Left cardiac atrium (tissue), 4 donors: ENCODE measurements at places on chromosomes 11 and 22. TPM values are rescaled to one million over a fixed set of nuclear protein-coding genes. Genes with fewer than 3 reads are reported as not detected.

- DNase-seq, result no peak
These were observed 78.4 kb upstream of the DBX1 start for GRCh38 chr11:20238712-20239111.

- no peak for DNase-seq
These were observed 24.6 kb downstream of the FAT3 start for GRCh38 chr11:92249156-92249753.

GRCh38 chr11:93481279-93481678 lies 61.9 kb downstream of the SMCO4 start:
- no peak for DNase-seq

GRCh38 chr11:33942954-33943353 lies 51.1 kb upstream of the LMO2 start:
- DNase-seq, result peak; percentile 80

DNA sequence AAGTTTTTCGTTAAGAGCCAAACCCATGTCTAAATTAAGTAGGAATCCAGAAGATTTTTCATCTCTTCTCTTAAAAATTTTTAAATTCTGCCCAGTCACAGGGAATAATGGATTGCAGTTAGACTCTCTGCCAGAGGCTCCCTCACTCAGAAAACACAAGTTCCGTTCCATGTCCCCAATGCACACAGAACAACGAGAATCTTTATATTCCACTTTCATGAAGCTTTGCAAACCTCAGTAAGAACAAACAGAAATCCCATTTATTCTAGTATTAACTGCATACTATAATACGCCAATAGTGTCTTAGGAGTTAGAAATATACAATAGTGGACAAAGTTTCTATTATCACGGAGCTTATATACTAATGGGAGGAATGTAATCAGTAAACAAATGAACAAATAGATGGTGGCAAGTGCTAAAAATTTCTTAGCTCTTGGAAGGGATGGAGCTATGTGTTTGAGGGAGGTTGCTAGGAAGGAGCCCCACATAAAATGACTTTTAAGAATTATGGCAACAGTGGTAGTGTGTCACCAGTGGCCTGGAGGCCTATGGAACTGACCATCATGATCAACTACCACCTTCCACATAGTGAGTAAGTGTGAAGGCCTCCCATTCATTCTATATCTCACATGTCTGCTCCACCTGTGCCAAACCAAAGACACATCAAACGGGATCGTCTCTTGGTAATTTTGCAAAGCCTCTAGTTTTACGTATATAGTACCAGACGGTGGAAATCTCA lies 24.9 kb downstream of the PICALM start:
- no peak for DNase-seq

GRCh38 chr11:69640995-69641581 lies at the start of gene CCND1:
CCND1 (plus strand) TSS chr11:69641156; CDS start chr11:69641314, 158 bp downstream.
- peak; percentile 78 for DNase-seq

SLC22A25 gene
- total RNA-seq, result 0.09 TPM

PATE1 gene
- not detected for total RNA-seq

GRCh38 chr11:2380807-2381350 lies 3.8 kb downstream of the CD81 start:
- peak; percentile 92 for DNase-seq

GRCh38 chr11:88508759-88509581 lies 171.4 kb upstream of the CTSC start:
- peak; percentile 41 for DNase-seq

GRCh38 chr22:43330178-43331068 lies 12.7 kb downstream of the SCUBE1 start:
- DNase-seq, result no peak

FOLR2 gene
- total RNA-seq, result 57.0 TPM

- DNase-seq, result no peak
These were observed 108.3 kb downstream of the PTPRJ start for GRCh38 chr11:48088682-48089050.

DNA sequence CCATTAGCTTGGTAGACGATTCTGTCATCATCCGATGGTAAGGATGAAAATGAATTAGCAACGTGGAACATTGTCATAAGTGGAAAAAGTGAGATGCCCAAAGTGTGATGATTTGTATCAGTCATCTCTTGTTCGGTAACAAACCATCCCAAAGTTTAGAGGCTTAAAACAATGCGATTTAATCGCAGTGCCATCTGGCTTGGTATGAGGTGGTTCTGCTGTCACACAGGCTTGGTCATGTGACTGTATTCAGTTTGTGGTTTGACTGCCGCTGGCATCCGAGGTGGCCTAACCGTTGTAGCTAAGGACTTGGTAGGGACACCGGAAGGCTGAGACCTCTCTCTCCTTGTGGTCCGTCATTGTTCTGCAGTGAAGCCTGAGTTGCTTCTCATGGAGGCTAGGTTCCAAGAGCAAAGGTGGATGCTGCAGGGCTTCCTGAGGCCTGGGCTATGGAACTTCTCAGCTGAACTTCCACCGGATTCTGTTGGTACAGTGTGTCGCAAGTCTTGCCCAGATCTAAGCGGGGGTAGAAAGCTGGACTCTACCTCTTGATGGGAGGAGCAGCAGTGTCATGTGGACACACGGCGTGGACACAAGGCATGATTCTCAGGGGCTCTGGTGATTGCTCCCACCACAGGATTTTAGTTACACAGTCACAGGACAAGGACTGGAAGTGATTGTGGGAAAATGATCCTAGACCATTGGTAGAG lies 36.3 kb downstream of the BCR start:
- no peak for DNase-seq

DNA sequence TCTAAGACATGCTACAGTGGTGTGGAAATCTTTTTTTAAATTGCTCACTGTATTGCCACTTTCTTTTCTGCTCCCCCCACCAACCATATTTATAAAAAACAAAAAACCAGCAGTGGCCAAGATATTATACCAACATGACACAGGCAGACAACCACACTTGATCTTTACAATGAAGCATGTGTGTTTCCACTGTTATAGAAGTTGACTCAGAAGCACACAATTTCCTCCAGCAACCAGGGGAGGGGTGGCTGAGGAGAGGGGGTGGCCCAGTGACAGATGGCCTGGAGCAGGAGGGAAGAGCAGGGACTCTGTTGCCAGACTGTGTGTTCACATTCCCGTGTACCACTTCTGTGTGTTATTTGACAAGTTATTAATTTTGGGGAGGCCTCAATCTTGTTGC lies 14.8 kb downstream of the CD59 start:
- no peak for DNase-seq

TRIOBP gene
- total RNA-seq, result 83.5 TPM

- DNase-seq, result no peak
These were observed 12.9 kb upstream of the HBE1 start for GRCh38 chr11:5282628-5283027.

DNA sequence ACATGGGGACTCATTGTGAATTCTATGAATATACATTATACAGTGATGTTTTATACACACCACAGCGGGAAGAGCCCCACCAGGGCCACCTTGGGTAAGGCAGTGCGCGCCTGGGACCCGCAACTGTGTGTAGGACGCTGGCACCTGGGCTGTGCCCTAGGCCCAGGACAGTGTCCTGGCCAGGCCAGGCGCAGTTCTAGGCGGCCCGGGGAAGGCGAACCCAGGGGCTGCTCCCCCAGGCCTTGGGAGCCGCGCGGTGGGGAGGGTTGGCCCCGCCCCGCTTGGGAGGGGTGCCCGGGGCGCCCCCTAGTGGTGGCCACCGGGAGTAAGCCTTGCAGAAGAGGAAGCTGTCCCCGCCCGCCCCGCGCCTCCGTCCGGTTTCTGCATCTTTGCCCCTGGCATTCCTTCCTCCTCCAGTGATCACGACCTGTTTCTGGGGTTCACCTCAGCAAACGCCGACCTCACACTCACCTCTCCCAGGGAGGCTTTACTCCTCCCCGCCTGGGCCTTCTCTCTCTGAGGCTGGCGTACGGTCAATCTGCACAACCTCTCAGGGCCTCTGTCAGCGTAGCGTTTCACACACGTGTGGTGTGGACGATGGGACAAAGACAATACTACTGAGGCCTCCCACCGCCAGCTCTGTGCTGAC lies 9.5 kb upstream of the EHD1 start:
- peak; percentile 85 for DNase-seq

PPM1F gene
- total RNA-seq, result 33.1 TPM

PIK3IP1 gene
- 5.2 TPM for total RNA-seq

GRCh38 chr22:25159028-25159427 lies 40.6 kb upstream of the CRYBB3 start:
- DNase-seq, result no peak

INS gene
- total RNA-seq, result not detected

GRCh38 chr11:76797341-76798201 lies 14.4 kb downstream of the TSKU start:
- no peak for DNase-seq

GRCh38 chr11:64736654-64737053 lies 7.3 kb downstream of the RASGRP2 start:
- no peak for DNase-seq

GRCh38 chr11:76307396-76307795 lies 73.5 kb downstream of the THAP12 start:
- peak; percentile 34 for DNase-seq

- DNase-seq, result no peak
These were observed 15.9 kb downstream of the CHRM1 start for GRCh38 chr11:62905296-62905695.

- no peak for DNase-seq
These were observed 41.4 kb upstream of the CLDN5 start for GRCh38 chr22:19565382-19566278.

DNA sequence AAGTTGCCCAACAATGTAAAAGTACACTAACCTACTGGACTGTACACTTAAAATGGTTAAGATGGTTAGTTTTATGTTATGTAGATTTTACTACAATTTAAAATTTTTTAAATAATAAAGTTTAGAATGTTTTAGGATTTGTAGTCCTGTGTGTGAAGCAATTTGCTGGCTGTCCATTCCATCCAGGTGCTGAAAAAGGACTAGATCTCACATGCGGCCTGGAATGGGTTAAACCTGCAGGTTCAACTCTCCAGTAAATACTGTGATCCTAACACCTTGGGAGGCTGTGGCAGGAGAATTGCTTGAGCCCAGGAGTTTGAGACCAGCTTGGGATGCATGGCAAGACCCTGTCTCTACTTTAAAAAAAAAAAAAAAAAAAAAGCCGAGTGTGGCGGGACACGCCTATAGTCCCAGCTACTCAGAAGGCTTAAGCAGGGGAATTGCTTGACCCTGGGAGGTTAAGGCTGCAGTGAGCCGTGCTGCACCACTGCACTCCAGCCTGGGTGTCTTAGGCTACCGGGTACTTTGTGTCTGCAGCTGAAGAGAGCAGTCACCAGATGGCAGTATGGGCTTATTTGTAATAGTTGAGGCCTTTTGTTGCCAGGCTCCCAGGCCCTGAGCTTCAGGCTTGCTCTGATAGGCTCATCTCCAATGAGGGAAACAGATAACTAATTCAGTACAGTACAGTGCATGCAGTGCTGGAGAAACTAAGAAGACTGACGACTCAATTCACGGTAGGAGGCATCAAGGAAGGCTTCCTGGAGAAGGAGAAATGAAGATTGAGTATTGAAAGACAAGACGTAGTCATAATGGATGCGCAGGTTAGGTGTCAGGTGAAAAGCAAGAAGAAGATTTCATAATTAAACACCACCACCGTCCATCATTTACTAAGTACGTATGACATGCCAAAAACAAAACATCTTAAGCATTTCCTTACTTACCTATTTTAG lies 64.7 kb upstream of the ASPHD2 start:
- DNase-seq, result peak; percentile 61

MAJIN gene
- not detected for total RNA-seq

DNA sequence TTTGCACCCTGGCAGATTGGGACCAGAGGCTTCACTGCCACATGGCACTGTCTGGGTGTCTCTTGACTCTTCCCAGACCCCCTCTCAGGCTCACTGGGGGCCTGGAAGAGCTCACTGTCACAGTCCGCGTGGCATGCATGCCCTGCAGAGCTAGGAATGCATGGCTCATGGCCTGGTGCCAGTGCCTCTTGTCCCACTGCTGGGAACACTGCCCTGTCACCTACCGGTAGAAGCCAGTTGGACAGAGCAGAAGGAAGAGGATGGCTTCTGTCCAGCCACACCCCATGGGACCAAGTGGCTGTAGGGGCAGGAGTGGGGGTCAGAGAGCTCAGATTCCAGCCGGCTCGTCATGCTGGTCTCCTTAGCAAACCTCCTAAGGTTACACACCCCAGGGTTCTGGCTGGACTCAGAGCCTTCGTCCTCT lies 29.7 kb downstream of the MB start:
- peak; percentile 91 for DNase-seq

- no peak for DNase-seq
These were observed 14.0 kb upstream of the NRGN start for GRCh38 chr11:124725719-124726105.

- DNase-seq, result peak; percentile 29
These were observed 5.5 kb downstream of the PLET1 start for GRCh38 chr11:112255067-112255720.

NRXN2 gene
- 4.0 TPM for total RNA-seq

DNA sequence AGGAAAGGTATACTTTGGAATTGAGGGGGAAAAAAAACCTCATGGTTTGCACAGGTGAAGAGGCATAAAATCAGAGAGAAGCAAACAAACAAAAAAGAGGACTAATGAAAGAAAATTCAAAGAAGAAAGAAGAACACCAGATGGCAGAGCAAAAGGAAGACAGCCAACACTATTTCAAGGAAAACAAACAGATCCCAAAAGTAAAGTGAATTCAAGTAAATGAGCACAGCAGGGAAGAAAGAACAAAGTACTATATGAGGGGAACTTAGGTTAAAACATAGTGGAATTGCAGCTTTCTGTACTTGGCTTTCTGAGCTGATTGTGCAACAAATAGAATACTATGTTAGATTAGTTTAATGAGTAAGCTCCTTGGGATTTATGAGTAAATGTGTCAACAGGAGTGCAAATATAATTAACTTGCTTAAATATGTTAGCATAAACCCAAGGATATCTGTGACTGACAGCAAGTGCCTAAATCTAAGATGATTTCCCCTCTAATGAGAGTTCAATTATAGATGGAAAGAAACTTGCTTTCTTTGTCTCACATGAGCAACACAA lies 404.6 kb upstream of the CNTN5 start:
- no peak for DNase-seq

DNA sequence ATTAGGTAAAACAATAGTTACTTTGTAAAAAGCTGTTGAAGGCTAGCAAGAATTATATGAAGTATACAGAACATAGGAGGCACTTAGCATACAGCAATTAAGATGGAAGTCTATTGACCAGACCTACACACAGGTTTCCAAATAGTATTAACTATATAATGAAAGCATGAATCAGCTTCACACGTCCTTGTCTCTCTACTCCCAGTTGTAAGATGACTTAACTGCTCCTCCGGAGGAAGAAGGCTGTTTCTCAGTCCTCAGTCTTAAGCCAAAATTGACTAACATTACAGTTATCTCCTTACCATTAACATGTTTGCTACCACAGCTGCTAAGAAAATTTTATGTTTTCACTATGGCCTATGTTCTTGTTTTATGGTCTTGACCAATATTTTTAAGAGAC lies 24.7 kb downstream of the SIK3 start:
- DNase-seq, result no peak
